ENCODE measurements at places on chromosomes 16 and 17. TPM values are rescaled to one million over a fixed set of nuclear protein-coding genes. Genes with fewer than 3 reads are reported as not detected.

- H3K4me1 ChIP-seq = no peaks in the 10 kb centered on the region
- DNase-seq = no peak
- H3K27ac ChIP-seq = no peak overlapping the region
- no peak overlapping the region for H3K4me3 ChIP-seq
These were observed 111.4 kb upstream of the CPHXL start for GRCh38 chr16:75837681-75838080.

GRCh38 chr16:68379472-68380347 lies 68.6 kb downstream of the SMPD3 start:
- H3K36me3 ChIP-seq = no peaks in the 10 kb centered on the region
- no peak overlapping the region for H3K4me3 ChIP-seq
- H3K27me3 ChIP-seq = peaks cover 3% of the 10 kb centered on the region
- H3K27ac ChIP-seq = no peak overlapping the region
- no peak for DNase-seq
- H3K4me1 ChIP-seq = peaks cover 40% of the 10 kb centered on the region

The KRTAP4-1 gene
- not detected for total RNA-seq

DNA sequence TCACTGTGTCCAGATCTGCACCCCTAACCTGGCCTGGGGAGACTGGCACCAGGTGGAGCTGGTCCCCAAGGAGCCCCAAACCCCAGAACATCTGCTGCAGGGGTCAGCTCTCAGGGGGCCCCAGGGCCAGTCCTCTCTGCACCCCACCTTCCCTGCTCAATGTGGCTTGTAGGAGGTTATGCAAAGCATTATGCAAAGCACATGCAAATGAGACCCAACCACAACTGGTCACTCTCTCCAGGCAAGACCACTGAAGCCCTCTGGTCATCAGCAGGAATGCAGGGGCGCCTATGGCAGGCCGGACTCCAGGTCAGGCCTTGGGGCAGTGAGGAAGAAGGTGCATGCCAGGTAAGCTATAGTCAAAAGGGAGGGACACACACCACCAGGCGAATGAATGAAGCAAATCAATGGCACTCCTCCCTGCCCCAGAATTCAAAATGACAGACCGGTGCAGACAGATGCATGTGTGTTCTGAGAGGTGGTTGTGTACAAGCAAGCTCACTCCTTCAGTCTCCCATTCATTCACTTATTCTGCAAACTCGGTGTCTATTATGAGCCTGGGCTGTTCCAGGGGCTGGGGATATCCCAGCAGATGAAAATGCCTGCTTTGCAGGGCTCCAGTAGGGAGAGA lies 48.0 kb downstream of the TMEM235 start:
- H3K27ac ChIP-seq = no peak overlapping the region
- no peak overlapping the region for H3K4me3 ChIP-seq
- no peaks in the 10 kb centered on the region for H3K36me3 ChIP-seq
- peaks cover 5% of the 10 kb centered on the region for H3K27me3 ChIP-seq
- H3K4me1 ChIP-seq = peaks cover 40% of the 10 kb centered on the region
- DNase-seq = no peak

- no peak for DNase-seq
- peaks cover 6% of the 10 kb centered on the region for H3K4me1 ChIP-seq
- no peak overlapping the region for H3K27ac ChIP-seq
These were observed 17.0 kb upstream of the WDR45B start for GRCh38 chr17:82665217-82665616.

All from B cell (primary cell).